Astrocyte (in vitro differentiated cells and primary cell): ENCODE measurements at places on chromosomes 3 and 15. TPM values are rescaled to one million over a fixed set of nuclear protein-coding genes. Genes with fewer than 3 reads are reported as not detected.

DNA sequence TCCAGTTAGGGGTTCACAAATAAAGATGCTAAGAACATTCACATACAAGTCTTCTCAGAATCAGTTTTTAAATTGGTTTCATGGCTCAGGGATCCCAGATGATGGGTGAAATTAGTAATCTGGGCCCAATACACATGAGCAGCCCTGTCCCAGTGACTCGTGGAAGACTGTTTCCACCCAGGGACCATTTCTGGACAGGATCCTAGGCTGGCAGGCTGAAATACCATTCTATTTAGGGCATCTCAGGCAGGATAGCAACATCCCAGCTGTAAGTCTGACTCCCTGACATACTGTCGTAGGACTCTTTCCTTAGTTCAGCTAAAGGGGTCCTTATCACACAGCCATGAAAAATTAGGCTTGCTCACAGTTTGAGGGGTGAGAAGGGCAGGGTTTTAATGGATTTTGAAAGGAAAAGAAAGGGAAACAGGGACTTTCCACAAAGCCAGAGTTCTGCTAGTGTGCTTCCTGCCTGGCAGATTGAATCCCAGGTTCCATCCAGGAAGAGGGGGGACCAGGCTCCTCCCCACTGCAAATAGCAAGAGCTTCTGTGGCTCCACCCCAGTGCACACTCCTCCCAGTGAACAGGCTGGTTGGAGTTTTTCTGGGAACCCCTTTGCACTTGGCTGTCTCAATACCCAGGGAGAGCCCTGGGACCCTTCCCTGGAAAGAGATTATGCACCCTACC is 41.3 kb upstream of the LYZL4 start:
- H3K27ac ChIP-seq: no peak overlapping the region
- no peaks in the 10 kb centered on the region for H3K27me3 ChIP-seq
- no peak for DNase-seq
- H3K36me3 ChIP-seq: no peaks in the 10 kb centered on the region
- no peak overlapping the region for H3K4me3 ChIP-seq
- H3K4me1 ChIP-seq: no peaks in the 10 kb centered on the region

ISLR2 gene
- total RNA-seq: 0.14 and 0.19 TPM in 2 replicates

FBXO40 gene
- total RNA-seq: not detected in 2 replicates

GRCh38 chr3:149954812-149955211 is 15.9 kb downstream of the PFN2 start:
- no peak overlapping the region for H3K4me3 ChIP-seq
- peaks cover 12% of the 10 kb centered on the region for H3K36me3 ChIP-seq
- H3K4me1 ChIP-seq: no peaks in the 10 kb centered on the region
- no peak overlapping the region for H3K27ac ChIP-seq

DNA sequence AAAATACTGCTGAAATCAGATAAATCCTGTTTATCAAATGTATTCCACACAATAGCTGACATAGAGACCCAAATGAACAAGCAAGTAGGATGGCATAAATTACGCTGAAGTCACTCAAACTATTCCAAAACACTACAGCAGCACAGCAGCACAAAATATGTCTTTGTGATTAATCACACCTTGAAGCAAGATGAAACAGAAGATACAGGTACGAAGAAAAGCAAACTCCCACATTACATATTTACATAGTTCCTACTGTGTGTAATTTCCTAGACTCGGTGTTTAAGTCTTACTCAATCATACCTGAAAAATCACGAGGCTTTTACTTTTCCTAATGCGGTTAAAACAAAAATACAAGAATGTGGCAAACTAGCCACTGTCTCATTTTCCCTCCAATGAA is 38.3 kb downstream of the CHSY1 start:
- no peak overlapping the region for H3K27ac ChIP-seq
- H3K36me3 ChIP-seq: peaks cover 8% of the 10 kb centered on the region
- DNase-seq: no peak
- H3K27me3 ChIP-seq: no peaks in the 10 kb centered on the region
- H3K4me3 ChIP-seq: no peak overlapping the region

DNA sequence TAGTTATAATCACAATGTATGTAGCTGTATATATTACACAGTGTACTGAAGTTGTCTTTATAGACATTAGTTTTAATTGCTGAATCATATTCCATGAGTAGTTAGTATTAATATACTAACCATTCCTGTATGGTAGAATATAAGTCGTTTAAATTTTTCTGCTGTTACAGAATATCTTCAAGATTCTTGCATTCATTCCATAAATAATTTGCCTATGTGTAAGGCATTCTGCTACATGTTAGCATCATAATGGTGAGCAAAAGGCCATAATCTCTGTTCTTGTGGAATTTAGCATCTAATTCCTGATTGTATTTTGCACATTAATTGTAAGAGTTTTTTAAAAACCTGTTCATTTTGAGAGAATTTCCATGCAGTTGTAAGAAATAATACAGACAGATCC is 14.1 kb downstream of the GYG1 start:
- peaks cover 11% of the 10 kb centered on the region for H3K4me1 ChIP-seq
- H3K27me3 ChIP-seq: no peaks in the 10 kb centered on the region
